ENCODE measurements at places on chromosomes 6 and 20. TPM values are rescaled to one million over a fixed set of nuclear protein-coding genes. Genes with fewer than 3 reads are reported as not detected.
A peak's percentile ranks its signal among the peaks of the same experiment; 100 is the strongest.

Gene ADTRP
- total RNA-seq = 21.9 TPM

DNA sequence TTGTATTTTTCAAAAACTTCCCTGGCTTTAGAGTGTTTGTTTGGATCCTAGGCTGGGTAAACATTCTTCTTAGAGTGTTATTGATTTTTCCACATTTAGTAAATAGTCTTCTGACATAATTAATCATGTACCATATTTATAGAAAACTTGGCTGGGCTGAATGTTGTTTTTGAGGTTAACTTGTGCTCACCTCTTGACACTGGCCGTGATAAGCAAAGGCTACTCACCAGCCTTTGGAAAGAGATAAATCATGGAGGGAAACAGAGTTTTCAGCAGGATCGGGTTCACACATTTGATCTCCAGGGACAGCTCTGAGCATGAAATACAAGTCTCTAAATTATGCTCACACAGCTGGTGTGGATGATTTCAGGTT, 6.2 kb upstream of the CD93 start:
- no peak for DNase-seq

- peak; percentile 46 for DNase-seq
These were observed 179.4 kb downstream of the ERMARD start for GRCh38 chr6:169930799-169931198.

Gene OR2H1
- total RNA-seq = not detected

DNA sequence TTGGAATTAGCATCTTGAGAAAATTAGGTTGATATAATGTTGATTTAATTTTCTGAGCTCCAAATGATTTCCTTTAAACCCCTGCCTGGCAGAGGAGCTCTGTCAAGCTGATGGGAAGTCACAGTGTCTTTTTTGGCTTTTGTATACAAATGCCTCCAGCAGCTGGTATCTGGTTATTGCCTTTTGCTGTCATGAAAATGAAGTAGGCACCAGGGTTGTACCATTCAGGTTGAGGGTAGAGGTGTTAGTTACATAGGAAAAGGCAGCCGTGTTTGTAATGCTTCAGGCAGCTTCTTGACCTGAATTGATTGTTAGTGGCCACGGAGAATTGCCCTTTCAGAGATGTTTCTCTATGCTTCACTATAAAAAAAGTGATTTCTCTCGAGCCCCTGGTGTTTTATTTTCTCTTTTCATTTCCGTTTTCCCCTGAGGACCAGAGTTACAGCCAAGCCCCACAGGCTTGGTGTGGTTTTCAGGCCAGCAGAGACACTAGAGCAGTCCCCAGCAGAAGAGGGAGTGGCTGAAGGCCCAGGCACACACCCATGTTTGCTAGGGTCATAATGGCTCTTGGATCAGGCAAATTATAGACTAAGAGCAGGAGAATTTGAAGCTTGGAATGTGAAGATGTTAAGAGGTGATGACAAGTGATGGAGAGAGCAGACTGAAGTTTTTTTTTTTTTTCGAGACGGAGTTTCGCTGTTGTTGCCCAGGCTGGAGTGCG, 21.6 kb downstream of the CMTR1 start:
- DNase-seq = no peak

DNA sequence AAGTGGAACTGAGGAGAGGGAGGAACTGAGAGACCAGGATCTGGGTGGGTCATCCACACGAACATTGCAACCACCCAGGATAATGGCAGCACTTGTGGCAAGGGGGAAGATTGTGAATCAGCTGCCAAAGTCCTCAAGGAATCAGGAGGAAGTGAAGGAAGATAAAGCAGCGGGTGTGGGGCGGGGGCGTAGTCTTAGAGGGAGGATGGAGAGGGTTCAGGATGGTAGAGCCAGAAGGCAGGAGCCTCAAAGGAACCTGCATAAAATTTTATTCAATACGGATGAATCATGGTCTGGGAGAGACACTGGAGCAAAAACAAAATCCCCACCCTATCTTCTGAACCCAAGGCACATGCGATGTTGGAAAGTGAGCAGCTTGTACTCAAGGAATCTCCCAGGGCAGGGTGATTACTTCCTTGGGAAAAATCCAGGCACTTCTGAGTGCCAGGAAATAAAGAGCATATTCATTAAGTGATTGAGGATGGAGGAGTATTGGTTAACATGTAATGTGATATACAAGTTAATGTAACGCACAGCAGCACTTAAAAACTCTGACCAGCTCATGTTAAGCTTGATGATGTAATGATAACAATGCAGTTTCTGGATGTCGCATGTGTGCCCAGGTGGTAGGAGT, 82.0 kb upstream of the B3GAT2 start:
- no peak for DNase-seq

Gene COMMD7
- 34.0 TPM for total RNA-seq

DNA sequence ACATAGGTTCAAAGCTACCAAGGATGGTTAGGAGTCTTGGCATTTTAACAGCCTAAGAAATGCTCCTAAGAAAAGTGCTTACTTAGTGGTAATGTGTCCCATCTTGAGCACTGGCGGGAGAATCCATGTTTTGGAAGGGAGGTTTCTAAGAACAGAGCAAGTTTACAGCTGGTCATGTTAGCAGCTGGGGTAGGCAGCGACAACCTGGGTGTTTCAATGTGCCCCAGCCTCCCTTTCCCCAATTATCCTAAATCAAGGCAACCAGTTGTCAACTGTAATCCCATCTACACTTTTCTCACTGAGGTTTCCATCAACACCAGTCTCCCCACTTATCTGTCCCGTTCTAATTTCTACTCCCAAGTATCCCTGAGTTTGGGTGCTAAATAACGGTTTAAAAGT, 1.6 kb upstream of the JAG1 start:
- no peak for DNase-seq

- no peak for DNase-seq
These were observed 10.2 kb downstream of the COL20A1 start for GRCh38 chr20:63303095-63303666.

DNA sequence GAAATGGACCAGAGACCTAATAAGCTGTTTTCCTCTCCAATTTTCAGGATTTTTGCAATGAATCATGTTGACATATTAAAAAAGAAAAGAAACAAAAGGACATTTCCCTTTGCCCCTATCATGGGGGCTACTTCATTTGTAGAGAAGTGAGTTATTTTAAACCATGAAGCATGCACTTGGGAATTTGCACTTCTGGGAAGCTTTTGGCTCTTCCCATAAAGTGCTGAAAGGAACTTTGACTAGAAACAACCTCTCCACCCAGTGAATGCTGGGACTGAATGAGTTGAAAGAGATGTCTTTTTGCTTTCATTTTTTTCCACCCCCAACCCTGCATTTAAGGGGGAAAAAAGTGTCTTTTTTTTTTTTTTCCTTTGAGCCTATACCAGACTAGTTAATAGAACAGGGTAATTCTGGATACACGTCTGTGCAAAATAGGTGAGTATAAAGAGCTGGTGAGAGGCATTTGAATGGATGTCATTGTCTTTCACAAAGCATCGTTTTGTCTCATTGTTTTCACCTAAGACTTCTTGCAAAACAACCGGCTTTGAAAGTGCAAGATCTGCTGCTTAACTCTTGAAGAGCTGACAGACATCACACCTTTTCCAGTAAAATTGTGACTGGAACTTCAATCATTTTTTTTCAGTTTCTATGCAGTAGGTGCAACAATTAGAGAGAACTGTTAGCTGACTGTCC, 138.7 kb upstream of the BACH2 start:
- DNase-seq = no peak

Gene RSPH4A
- 0.11 TPM for total RNA-seq

- no peak for DNase-seq
These were observed at the start of gene SYNE1 for GRCh38 chr6:152637296-152638047. Gene SYNE1, minus strand, starts transcription at chr6:152637362. Its CDS starts 9,031 bp downstream, at chr6:152628331.

DNA sequence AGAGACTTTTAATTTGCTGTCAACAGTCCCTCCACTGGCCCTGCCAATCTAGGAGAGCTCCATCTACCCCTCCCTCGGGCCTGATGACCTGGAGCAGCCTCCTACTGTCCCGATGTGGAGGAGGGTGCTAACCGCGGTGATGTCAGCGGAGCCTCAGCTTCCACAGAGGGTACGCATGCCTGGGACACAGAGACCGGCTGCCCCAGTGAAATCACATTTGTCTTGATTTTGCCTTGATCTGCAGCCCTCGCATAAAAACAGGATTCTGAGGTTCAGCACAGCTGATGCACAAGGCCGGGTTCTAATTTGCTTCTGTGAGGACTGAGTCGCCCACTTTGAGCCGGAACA, 77.6 kb downstream of the STK35 start:
- DNase-seq = no peak

- no peak for DNase-seq
These were observed 271.6 kb downstream of the FARS2 start for GRCh38 chr6:5532941-5533340.

DNA sequence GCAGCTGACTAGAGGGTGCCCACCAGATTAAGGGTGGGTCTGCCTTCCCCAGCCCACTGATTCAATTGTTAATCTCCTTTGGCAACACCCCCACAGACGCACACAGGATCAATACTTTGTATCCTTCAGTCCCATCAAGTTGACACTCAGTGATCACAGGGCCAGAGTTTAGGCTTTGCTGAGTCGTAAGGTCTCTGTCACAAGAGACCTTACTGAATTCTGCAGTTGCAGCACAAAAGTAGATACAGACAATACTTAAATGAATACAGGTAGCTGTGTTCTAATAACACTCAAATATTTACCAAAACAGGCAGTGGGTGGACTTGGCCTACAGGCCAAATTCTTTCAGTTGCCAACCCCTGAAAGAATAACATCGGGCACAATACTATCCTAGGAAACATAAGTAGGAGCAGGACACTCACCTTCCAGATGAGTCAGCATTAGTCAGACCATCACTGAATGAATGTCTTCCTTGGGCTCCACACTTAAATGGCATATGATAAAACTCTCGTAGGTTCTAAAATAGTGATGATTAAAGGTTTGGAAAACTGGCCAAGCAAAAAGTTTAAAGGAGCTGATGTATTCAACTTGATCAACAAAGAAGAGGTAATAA, 190.0 kb downstream of the UBE3D start:
- DNase-seq = no peak

- no peak for DNase-seq
These were observed 5.4 kb upstream of the MYMX start for GRCh38 chr6:44211284-44211683.

- no peak for DNase-seq
These were observed 69.3 kb downstream of the EYA2 start for GRCh38 chr20:46963758-46964617.

GRCh38 chr6:46072866-46073265, 56.9 kb upstream of the ENPP4 start:
- DNase-seq = no peak

DNA sequence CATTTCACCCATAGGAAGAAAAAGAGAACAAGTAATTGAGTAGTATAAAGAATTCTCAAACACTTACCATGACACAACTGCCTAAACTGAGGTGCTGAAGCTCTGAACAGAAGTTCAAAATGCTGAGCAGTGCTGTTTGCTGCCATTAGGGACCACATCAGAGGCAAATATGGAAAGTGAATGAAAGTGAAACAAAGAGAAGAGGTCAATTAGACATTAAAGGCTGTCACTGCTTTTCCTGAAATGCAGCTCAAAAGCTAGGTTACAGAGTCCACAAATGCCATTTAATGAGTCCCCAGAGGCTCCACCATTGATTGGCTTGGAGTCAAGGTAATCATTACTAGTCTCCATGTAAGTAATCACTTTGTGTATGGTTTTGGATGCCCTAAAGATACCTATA, 46.1 kb downstream of the POU3F2 start:
- peak; percentile 2 for DNase-seq

GRCh38 chr20:43293068-43293786, 103.5 kb upstream of the PTPRT start:
- no peak for DNase-seq

GRCh38 chr6:85966828-85967227, 324.1 kb upstream of the SYNCRIP start:
- no peak for DNase-seq

DNA sequence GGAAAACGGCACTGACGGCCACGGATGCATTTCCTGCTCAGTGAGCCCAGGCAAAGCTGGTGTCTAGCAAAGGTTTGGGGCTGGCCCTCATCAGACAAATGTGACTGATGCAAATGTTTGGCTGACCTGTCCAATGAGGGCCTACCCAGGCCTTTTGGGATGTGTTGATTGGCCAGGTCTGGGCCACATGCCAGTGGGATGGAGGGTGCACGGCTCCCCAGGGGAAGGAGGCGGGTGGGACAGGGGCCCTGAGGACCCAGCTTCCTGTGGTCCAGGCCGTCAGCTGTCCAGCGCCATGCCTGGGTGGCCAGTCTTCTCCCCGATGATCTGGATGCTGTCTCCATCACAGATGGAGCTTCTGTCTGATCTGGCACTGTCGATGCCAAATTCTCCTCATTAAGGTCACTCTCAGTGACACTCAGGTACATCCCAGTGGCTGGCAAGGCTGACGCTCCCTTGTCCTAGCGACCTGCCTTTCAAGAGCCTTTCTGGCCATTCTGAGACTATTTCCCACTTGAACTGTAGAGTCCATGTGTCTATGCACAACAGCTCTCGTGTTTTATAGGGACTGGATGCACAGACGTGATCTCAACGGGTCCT, 43.0 kb downstream of the NTSR1 start:
- no peak for DNase-seq

DNA sequence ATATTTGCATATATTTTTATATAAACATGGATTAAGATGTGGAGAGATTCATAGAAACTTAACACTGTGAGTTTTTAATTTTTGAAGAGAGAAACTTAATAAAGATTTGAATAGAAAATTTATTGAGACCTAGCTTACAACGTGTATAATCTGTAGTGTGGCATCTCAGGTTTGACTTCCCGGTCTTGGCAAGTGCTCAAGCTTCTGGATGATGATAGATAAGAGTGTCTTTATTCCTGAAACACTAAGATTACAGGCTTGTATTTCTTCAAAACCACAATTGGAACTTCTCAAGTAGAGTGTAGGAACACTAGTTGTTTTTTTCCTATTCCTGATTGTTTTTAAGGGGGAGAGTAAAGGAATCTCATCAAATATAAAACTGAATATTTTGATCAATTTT, 64.6 kb upstream of the NOTCH4 start:
- DNase-seq = no peak

GRCh38 chr6:31762356-31762755, at the start of gene SAPCD1:
Gene SAPCD1, plus strand, starts transcription at chr6:31762656. Its CDS starts 399 bp downstream, at chr6:31763055.
- no peak for DNase-seq

GRCh38 chr6:4909063-4909706, 94.7 kb downstream of the RPP40 start:
- DNase-seq = no peak

- DNase-seq = peak; percentile 73
These were observed 582 bp downstream of the SNRPB start for GRCh38 chr20:2469991-2470422.

DNA sequence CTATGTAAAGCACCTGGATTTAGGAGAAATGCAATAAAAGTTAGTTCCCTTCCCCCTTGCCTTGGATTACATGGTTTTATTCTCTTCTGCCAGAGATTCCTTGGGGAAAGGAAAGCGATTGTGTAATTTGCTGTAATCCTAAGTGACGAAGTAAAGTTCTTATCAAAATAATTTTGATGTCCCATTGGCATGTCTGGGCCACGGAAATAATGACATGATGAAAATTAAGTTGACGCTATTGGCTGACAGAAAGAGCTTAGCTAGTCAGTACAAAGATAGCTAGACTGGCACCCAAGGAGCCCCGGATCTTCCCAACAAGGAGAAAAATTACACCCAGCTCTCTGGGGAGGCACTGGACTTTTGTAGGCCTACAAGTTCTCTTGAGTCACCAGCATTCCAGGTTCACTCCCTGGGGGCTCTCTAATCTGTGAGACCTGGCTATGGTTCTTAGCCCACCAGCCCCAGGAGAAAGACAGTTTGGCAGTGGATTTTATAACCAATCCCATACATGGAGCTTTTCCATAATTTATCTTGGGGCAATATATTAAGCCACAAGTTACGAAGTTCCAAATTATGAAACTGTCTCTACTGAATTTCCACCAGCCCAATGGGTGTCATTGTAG, 59.9 kb downstream of the FOXA2 start:
- no peak for DNase-seq

GRCh38 chr6:143594647-143595046, 83.1 kb upstream of the PHACTR2 start:
- peak; percentile 8 for DNase-seq

Gene SLC22A3
- total RNA-seq = not detected
